ENCODE measurements at places on chromosomes 4 and X.

DNA sequence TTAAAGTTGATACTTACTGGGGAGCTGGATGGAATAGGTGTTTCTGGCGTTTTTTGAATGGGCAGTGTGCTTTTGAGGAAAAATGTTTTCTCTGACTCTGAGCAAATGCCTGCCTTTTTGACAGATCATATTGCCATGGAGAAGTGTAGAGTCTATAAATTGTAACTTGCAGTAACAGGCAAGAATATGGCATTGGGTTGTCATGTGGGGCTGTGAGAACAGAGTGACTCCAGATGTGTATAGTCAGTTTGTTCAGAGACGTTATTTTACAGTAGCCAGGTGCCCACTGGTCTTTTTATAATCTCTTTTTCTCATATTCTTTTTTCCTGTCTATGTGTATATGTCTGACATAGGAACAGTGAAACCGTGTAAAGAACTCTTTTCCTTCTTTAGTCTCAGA lies 40.8 kb downstream of the RAPGEF2 start:
- DNase-seq, result no peak

GRCh38 chrX:9890681-9891091 lies 76.5 kb upstream of the CLDN34 start:
- no peak for DNase-seq

DNA sequence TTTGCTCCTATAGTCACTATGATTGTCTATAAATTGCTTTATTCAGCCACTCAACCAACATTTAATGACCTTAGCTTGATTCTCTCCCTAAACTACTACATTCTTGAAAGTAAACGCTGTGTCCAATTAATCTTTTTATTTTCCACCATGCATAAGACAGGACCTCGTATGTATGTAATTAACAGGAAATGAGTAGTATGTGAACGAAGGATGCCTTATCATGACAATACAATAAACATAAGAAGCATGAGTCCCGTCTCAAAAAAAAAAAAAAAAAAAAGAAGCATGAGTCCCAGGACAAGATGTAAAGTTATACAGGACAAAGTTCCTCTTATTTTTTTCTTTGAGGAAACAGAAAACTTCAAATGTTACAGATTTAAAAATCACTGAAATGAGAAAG lies 92.5 kb downstream of the PPP3CA start:
- DNase-seq, result no peak

DNA sequence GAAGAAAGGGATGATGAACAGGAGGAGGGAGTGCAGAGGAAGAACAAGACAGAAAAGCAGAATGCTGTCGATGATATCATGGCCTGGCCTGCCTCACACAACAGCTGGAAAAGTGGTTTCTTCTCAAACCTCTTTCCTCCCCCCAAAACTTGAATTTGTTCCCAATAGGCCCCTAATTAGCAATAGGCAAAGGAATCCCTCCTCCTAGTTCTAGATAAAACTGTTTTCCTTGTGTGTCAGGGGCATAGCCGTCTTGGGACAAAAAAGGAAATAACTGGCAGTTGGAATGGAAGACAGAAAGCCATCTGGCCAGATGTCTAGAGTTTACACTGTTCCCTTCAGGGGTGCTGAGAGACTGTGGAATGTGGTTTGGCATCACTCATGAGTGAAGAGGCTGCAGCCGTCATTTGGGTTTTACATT lies 177.8 kb upstream of the C1QTNF7 start:
- DNase-seq, result peak; percentile 13

GRCh38 chr4:89055157-89056080 lies 1.6 kb downstream of the FAM13A start:
- DNase-seq, result peak; percentile 70

DNA sequence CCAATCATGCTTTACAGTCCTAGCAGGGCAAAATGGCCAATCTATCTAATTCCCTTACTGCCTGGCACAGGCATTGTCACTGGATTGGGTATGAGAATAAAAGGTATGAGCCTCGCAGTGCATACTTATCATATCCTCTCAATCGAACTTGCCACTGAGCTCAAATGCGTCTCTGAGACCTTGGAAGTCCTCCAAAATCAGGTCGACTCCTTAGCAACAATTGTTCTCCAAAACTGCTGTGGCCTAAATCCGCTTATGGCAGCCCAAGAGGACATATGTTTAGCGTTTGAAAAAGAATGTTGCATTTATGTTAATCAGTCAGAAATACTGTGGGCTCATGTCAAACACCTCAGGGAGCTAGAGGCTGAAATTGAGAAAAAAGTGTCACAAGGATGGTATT lies 69.7 kb downstream of the SPIN4 start:
- DNase-seq, result no peak

- peak; percentile 1 for DNase-seq
Observed at GRCh38 chrX:79078114-79078513, 66.4 kb upstream of the GPR174 start.

DNA sequence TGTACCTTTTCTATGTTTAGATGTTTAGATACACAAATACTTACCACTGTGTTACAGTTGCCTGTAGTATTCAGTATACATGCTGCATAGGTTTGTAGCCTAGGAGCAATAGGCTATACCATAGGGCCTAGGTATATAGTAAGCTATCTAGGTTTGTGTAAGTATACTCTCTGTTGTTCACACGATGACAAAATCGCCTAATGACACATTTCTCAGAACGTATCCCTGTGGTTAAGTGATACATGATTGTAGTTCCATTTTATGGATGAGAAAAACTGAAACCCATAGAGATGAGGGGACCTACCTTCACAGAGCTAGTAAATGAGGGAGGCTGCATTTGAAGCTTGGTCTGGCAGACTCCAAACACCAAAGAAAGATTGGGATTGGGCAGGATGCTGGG lies 79.4 kb upstream of the EFNB1 start:
- DNase-seq, result no peak

DNA sequence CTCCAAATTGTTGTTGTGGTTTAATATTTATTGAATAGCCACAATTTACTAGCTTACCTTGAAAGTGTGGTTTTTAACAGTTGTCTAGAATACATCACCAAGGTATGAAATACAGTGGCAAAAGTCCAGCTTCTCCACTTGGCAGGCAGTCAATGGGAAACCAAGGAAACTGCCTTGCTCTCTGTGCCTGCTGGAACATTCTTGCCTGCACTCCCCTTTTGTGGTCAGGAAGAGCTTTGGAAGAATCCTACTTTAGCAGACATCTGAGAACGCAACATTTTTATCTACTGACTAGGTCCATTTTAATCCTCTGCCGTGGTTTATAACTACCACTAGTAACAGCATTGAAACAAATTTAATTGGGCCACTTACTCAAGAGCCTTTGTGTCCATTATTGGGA lies 64.5 kb downstream of the TENM3 start:
- DNase-seq, result no peak

DNA sequence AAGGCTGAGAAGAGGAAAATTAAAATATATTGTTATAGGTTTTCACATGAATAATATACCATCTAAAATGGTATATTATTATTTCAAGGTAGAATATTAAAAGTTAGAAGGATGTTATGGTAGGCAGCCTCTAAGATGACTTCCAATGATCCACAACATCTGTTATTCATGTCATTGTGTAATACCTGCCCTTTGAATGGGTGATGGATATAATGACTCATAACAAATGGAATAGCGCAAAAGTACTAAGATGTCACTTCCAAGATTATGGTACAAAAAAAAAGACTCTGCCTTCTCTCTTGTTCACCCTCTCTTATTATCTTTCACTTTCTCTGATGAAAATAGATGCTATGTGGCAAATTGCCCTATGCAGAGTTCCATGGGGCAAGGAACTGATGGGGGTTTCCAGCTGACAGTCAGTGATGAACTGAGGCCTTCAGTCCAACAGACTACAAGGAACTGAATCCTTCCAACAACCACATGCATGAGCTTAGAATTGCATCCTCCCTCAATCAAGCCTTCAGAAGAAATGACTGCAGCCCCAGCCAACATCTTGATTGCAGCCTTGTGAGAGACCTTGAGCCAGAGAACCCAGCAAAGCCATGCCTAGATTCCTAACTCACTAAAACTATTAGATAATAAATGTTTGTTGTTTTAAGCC lies 57.7 kb downstream of the HS6ST2 start:
- DNase-seq, result no peak

DNA sequence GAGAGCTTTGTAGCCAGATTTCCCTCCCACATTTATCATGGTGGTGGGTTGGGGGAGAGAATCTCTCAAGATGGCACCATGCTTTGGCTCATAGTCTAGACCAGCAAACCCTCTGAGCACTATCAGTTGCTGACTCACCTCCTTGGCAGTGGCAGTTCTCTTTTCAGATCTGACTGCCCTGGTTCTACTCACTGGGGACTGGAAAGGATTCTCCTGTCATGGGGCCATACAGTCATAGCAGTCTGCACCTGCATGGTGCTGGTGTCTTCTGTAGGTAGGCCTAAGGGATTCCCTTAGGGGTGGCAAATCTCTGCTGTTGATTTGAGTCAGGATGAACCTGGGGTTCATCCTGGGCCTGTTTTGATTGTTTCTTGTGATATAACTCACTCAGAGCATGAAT lies 2.6 kb downstream of the TEX13B start:
- no peak for DNase-seq

DNA sequence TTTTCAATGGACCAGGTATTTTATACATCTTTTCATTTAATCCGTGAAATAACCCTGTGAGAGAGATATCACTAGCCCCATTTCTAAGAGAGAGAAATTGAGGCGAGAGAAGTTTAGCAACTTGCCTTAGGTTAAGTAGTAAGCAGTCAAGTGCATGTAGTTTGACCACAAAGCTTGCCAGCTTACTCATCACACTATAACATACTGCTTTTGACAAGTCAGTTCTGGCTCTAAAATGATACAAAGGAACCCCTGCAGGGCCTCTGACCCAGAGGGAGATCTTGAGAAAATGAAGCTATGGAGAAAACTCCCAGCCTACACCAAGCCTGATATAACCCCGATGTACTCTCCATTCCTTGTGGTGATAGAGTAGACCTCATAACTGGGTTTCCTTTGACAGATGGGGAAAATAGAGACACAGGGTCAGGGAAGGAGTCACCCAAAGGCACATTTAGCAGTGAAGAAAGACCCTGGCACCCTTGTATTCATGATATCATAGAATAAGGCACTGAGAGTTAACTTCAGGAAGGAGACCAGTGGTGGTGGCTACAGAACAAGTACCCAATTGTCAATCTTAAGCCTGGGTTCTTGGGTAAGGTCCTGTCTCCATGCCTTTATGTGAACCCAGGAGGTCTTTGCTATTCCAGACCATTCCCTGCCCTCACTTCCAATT lies 60.2 kb upstream of the MSN start:
- DNase-seq, result no peak

- no peak for DNase-seq
Observed at GRCh38 chr4:112410364-112410763, 105.6 kb downstream of the NEUROG2 start.

- peak; percentile 60 for DNase-seq
Observed at GRCh38 chr4:8439914-8440491, 520 bp downstream of the ACOX3 start.

DNA sequence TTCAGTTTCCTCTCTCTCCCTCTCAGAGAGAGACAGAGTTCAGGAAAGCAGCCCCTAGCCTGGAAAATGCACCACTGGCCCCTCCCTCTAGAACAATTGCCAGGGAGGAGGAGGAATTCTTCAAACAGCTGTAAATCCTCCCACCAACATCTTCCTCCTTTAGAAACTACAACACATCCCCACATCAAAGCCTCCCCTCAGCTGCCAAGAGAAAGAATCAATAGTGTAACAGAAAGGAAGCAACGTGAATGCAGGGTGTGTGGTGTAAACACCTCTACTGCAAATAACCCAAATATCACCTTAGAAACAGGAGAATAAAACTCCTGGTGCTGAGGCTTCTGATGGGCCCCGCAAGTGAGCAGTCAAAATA lies 249.9 kb upstream of the GATB start:
- no peak for DNase-seq

- DNase-seq, result no peak
Observed at GRCh38 chrX:72470532-72471223, 102.0 kb downstream of the HDAC8 start.

DNA sequence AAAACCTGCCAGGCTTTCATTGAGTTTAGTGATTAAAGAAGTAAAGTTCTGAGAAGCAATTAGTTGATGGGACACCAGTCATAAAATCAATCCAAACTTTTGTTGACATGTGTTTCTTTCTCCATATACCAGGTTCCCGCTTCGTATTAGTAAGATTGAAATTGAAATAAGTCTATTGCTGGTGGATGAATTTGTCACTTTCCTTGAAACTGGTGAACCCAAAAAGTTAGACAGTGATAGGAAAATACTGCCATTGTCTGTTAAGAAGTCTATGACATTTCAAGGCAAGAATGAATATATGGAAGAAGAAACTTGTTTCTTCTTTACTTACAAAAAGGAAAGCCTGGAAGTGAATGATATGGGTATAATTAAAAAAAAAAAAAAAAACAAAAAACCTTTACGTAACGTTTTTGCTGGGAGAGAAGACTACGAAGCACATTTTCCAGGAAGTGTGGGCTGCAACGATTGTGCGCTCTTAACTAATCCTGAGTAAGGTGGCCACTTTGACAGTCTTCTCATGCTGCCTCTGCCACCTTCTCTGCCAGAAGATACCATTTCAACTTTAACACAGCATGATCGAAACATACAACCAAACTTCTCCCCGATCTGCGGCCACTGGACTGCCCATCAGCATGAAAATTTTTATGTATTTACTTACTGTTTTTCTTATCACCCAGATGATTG lies at the start of gene CD40LG:
Gene CD40LG, plus strand, starts transcription at position 482 of the 684 bp plus-strand sequence. Its CDS starts 91 bp downstream, at position 573.
- no peak for DNase-seq

- peak; percentile 42 for DNase-seq
Observed at GRCh38 chr4:88533088-88533790, 9.7 kb upstream of the PYURF start.

Measured in mesendoderm (in vitro differentiated cells).